Inflammatory macrophage (primary cell): ENCODE measurements at places on chromosomes 1 and 21.

GRCh38 chr21:27047658-27048314, 80.9 kb upstream of the ADAMTS5 start:
- no peak for DNase-seq

DNA sequence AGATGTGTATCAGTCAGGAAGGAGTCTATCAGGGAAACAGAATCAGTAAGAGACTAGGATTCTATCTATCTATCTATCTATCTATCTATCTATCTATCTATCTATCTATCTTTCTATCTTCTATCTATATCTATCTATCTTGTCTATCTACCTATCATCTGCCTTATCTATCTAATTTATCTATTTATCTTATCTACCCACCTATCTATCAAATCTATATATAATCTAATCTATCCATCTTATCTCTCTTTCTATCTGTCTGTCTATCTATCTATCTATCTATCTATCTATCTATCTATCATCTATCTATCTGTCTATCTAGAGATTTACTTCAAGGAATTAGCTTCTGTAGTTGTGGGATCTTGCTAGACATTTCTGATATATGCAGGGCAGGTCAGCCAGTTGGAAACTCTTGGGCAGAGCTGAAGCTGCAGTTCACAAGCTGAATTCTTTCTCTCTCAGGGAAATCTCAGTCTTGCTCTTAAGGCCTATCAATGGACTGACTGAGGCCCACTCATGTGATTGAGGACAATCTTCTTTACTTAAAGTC, 140.2 kb upstream of the JUN start:
- no peak for DNase-seq

GRCh38 chr1:93443454-93443853, 4.5 kb upstream of the FNBP1L start:
- no peak for DNase-seq

- DNase-seq = no peak
These were observed 203.1 kb downstream of the BARHL2 start for GRCh38 chr1:90513956-90514355.

DNA sequence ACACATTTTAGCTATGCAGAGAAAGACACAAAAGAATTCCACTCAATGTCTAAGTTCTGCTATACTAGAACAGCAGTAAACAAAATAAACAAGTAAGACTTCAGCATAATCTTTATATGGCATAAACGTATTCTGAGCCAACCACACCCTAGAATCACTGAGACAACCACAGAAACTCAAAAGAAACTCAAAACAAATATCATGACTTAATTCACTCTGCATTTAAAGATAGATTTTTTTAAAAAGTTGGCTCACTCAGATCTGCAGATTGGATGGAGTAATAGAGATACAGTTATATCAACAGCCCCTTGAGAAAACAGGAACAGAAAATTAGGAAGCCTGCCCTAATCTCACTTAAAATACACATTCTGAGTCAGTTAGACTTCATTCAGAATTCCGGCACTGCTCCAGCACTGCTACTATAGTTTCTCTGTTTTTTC, 95.0 kb downstream of the COL24A1 start:
- peak; percentile 68 for DNase-seq

DNA sequence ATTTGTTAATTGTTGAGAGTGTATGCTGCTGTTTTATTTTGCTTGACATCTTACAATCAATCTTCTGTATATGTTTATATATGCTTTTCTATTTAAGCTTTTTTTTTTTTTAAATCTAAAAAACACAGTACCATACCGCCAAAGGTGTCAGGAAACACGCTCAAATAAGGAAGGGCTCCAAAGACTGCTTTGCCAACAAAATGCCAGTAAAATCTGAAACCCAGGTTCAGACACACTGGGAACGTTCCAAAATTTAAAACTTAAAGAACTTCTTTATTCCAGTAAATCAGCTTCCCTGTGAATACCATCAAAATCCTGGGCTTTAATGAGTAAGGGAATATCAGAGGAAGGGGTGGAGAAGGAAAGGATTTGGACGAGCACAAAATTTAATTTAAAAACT, 87.3 kb downstream of the SIM2 start:
- no peak for DNase-seq

DNA sequence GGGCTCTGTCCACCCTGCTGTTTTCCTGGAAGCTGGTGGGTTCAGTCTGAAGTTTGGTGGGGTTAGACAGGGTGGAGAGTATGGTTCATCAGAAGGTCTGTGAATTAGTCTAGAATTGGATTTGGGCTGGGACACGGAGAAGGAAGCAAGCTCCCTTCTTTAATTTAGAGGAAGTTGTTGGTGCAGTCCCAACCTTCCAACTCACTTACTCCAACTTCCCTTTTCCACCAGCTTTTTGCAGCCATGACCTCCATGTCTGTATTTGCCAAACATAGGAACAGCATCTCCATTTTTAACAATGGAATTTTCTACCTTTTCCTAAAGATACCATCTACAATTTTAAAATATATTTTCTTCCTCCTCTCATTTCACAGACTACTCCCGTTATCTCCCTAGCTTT, 28.5 kb upstream of the PRELP start:
- peak; percentile 69 for DNase-seq

DNA sequence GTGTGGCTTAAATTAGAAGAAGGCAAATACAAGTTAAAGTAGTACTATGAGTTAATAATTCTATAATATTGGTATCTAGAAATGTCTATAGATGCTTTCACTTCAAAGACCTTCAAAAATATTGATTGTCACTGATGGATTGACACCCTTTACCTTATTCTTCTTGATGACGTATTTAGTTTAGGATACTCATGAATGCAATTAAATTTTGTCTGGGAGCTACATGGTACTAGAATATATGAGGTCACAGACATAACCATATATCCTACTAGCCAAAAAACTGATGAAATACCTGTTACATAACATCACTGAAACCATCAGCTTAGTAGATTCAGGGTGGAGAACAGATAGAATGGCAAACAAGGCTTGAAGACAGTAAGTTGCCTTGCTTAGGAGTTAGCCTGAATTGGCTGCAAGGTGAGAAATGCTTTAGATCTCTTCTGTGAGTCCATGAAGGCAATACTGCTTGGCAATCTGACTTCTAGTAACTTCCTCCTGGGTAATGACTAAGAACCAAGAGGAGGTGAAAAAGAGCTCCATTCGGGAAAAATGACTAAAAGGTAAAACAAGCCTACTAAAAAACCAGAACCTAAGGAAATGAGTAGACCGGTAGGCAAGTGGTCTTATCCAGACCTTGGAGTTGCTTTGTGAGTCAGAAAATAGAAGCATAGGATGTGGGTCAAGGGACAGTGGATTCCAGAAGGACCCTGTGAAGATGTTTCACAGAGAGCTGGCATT, 16.9 kb upstream of the ARHGAP29 start:
- no peak for DNase-seq

DNA sequence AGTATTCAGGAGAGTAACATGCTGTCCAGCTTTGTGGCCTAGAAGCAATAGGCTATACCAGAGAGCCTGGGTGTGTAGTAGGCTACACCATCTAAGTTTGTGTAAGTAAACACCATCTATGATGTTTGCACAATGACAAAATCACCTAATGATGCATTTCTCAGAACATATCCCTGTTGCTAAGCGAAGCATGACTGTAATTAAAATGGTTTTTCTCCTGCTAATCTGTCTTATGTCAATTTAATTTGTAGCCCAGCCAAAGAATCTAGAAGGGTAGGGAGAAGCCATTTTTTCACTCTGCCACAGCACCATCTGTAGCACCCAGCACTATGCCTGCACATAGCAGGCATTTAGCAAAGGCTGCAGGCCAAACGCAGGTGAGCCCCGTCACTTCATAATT, 2.0 kb upstream of the TTC24 start:
- no peak for DNase-seq

DNA sequence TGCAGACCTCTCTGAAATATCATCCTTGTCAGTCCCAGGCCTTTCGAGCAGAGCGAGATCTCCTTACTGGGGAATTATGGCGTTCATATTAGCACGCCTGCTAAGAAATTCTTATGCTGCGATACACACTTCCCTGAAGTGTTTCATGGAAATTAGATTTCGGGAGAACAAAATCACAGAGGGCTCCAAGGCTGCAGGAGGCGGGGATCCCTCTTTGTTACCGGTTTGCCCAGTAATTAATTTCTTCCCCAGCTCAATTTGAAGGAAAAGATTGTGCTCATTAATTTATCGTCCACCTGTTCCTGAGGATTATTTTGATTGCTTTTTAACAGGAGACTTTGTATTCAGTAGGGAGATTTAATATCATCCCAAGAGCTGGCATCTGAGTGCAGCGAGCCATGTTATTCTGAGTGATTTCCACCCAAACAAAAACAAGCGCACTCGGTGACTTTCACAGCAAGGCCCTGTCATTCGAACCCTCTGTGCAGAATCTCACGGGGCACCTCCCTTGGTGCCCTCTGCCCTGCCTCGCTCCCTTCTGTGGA, 202.3 kb upstream of the GALNT2 start:
- no peak for DNase-seq

- no peak for DNase-seq
These were observed 35.9 kb downstream of the RGSL1 start for GRCh38 chr1:182485861-182486260.

DNA sequence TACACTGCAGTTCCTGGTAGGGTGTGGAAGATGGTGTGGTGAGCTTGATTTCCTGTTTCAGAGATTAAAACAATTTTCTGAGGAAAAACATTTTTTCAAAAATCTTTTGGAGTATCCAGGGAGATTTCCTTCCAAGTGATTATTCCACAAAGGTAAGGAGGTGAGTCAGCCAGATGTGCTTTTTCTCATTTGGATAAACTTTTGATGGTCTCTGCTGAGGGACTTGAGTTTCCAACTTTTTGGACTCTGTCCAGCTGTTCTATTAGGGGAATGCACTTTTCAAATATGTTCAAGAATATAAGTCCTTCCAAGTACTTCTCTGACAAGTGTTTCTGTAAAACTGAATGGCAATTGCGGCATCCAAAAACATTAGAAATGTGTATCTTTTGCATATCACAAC, 628.8 kb upstream of the ADAMTS5 start:
- DNase-seq = no peak

DNA sequence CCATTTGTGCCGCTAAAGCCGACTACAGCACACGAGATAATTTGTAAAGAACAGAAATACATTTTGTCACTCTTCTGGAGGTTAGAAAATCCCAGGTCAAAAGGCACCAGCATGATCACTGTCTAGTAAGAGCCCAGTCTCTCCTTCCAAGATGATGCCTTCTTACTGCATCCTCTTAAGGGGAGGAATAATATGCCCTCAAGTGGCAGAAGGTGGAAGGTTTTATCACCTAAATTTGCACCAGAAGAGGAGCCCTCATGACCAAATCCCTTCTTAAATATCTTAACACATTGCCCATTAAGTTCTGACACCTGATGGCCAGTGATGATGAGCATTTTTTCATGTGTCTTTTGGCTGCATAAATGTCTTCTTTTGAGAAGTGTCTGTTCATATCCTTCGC, 326.7 kb upstream of the RGS18 start:
- no peak for DNase-seq

DNA sequence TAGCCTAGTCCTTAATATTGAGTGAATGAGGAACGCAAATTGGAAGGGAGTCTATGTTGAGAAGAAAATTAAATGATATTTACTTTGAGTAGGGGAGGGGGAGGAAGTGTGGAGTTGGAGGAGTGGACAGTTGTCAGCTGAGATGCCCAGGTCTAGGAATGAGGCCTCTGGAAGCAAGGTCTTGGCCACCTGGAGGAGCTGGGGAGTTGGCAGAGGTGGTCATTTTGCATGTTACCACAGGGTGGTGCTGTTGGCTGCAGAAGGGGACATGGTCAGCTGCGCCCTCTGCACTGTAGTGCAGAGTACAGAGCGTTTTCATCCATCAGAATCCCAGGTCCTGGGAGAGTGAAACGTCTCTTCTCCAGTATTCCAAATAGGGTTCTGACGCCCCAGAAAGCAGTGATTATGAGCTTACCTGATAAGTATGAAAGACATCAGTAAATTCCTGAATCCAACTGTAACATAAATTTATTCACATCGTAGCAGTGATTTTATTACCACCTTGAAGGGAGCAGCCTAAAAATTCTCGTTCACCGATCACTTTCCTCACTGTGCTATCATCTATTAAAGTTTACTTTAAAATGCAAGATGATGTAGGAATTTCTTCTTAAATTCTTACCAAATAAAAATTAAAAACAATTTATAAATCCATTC, 13.8 kb downstream of the PARK7 start:
- DNase-seq = peak; percentile 50

GRCh38 chr1:56590520-56591011, 11.2 kb upstream of the PLPP3 start:
- DNase-seq = no peak

GRCh38 chr1:203528063-203528462, 34.1 kb downstream of the OPTC start:
- DNase-seq = no peak

- DNase-seq = no peak
These were observed 69.9 kb upstream of the LPGAT1 start for GRCh38 chr1:211900441-211900840.

DNA sequence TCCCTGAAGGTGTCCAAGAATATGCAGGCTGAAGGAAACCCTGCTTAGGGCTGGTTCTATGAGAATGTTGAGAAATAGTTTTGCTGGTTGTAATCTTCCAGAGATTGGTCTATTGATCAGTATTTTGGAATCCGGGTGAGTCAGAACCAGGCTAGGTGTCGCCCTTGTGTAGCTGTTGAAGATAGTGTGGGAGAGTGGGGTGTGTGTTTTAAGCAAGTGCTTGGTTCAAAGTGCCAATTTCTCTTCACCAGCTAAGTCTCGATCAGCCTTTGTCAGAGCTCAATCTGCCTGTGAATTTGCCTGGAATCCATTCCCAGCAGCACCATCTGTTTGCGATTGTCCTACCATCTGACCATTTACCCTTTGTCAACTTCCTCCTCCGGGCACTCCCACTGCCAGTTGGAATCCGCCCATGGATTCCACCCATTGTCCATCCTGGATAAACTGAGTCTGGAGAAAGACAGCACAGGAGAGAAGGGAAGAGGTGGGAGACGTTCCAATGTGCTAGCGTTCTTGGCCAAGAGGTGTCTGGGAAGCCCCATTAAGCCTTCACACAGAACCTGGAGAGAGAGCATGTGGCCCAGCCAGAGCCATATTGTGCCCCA, 59.4 kb upstream of the CYP2J2 start:
- no peak for DNase-seq

- DNase-seq = no peak
These were observed 16.3 kb downstream of the PADI3 start for GRCh38 chr1:17265162-17265561.

GRCh38 chr1:220803401-220804201, 16.9 kb downstream of the MTARC1 start:
- peak; percentile 35 for DNase-seq

DNA sequence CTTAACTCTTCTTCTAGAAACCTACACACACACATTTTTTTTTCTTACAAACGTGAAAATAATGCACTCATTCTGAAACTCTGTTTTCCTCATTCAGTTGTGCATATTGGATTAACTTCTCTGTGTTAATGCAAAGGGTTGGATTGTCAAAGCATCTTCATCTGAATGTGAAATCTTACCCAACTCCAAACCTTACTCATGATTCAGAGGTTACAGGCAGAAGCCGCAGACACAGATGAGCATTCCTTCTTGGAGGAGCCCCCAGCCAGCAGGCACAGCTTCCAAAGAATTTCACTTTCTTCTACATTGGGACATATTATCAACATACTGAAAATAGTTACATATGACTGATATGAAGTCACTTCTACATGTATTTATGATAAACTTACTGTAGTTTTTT, 15.7 kb downstream of the PATJ start:
- no peak for DNase-seq
